ELF-1 (cell line): ENCODE measurements at places on chromosomes 13 and 19.

DNA sequence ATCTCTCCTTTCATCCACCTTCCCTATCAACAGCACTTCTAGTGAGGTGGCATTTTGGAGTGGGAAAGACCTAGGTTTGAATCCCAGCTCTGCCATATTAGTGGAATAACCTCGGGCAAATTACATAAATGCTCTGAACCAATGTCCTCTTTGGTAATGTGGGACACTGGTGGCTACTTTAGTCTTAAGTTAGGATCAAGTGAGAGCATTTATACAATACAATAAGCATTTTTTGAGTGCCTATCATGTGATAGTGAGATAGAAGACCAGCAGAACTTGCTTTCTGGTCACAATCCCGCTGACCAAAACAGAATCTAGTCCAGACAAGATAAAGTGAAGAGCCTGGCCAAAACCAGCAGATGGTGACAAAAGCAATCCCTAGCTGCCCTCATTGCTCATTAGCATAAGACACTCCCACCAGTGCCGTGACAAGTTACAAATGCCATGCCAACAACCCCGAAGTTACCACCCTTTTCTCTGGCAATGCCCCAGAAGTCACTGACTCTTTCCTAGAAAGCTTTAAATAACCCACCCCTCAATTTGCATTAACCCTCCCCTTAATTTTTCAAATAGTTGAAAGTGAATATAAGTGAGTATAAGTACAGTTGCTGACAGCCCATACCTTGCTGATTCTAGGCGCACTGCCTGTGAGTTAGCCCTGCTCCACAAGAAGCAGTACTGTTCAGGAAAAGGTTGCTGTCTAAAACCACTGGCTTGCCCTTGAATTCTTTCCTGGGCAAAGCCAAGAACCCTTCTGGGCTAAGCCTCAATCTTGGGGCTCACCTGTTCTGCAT lies 28.9 kb upstream of the KPNA3 start:
- DNase-seq = no peak

GRCh38 chr19:44527554-44527953 lies 1.9 kb downstream of the CEACAM20 start:
- DNase-seq = no peak

DNA sequence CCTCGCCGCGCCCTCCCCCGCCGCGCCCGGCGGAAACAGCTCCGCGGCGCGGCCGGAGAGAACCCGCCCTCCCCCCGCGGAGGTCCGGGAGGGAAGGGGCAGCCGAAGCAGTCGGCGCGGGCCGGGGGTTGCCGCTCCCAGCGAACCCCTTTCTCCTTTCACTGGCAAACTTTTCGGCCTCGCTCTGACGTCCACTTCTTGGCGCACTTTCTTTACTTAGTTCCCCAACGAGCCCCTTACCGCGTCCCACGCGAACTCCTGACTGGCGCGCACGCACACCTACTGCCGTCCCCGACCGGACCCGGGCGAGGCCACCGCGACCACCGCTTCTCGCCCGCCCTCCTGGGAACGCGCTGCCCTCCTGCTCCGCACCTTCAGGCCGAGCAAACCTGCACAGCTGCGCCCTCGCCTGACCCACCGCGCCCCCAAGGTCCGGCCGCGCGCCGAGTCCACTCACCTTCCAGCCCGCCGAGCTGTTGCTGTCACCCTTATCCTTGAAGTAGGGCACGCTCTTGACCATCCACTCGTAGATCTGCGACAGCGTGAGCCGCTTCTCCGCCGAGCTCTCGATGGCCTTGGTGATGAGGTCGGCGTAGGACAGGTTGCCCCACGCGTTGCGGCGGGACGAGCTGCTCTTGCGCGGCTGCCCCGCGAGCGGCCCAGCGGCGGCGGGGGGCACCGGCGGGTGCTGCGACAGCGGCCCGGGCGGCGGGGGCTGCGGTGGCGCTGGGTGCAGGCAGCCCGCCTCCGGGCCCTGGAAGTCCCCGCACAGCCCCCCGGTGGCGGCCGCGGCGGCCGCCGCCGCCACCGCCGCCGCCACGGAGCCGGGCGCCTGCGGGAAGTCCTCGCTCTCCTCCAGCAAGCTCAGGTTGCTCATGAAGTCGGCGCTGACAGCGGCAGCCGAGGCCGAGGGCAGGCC lies 1.1 kb downstream of the FOXO1 start:
- DNase-seq = peak; percentile 57

DNA sequence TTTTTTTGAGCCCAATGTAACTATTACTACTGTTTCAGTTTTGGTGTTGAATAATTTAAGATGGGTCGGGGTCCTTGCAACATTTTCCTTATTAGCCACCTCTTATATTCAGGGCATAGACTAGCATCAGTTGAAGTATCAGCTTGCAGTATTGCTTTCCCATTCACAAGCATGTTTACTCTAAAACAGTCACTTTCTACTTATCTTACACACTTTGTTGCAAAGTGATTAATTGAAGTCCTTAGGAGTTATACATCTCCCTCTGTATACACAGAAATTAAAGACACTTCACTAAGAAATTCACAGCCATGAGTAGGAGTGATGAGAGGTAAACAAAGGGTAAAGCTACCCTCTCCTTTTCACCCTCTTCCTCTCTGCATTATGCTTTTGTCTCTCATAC lies 27.6 kb downstream of the SLAIN1 start:
- DNase-seq = no peak

DNA sequence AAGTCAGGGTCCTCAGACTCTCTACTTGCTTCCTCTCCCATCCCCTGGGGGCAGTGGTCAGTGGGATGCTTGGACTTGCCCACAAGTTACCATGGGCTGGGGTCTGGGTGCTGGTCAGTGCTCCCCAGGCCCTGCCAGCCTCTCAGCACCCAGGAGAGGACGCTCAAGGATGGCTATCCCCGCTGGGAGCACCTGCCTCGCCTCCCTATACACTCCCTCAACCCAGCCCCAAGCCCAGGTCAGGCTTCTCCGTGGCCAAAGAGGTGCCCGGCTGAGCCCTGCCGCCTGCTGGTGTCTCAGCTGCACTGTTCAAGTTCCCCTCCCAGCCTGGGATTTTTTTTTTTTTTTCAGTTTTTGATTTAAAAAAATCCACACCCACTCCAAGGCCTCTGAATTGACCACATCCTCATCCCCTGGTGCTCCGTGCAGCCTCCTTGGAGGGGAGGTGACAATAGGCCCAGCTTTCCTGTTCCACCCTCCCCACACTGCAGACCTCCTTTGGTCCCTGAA lies 10.8 kb downstream of the F2RL3 start:
- peak; percentile 71 for DNase-seq

- no peak for DNase-seq
These were observed 263.4 kb downstream of the DNAJC15 start for GRCh38 chr13:43286751-43287150.

- no peak for DNase-seq
These were observed 158.0 kb downstream of the DLEU7 start for GRCh38 chr13:50685491-50685890.

DNA sequence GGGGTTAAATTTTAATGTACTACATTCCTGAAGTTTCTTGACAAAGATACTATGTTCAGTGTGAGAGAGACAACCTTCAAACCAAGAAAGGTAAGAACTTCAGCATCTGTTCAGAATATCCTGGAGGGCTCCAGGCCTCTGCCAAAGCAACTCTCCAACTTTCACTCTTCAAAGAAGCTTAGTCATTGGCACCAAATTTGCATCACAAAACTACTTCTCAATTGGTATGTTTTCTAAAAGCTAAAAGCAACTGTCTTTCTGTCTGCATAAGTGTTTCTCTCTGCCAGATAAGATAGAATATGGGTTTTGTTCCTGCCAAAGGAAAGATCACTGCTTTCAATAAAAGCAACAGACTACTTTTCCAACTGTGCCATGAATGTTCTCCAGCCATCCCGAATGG lies 187.4 kb downstream of the SUCLA2 start:
- DNase-seq = peak; percentile 38

DNA sequence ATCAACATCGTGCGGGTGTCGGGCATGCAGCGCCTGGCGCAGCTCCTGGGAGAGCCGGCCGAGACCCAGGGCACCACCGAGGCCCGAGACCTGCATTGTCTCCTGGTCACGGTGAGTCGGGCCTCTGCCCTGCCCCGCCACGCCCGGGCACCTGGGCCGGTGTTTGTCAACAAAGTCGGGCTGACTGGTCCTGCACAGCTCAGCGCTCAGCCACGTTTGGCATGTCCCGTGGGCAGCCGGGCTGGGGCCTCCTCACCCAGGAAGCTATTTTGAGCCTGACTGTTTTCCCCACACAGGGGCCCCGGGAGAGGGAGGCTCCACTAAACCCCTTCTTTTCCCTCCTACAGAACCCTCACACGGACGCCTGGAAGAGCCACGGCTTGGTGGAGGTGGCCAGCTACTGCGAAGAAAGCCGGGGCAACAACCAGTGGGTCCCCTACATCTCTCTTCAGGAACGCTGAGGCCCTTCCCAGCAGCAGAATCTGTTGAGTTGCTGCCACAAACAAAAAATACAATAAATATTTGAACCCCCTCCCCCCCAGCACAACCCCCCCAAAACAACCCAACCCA lies 1.3 kb downstream of the GADD45B start:
- no peak for DNase-seq

GRCh38 chr13:113390874-113391497 lies 27.1 kb upstream of the GRTP1 start:
- peak; percentile 75 for DNase-seq

DNA sequence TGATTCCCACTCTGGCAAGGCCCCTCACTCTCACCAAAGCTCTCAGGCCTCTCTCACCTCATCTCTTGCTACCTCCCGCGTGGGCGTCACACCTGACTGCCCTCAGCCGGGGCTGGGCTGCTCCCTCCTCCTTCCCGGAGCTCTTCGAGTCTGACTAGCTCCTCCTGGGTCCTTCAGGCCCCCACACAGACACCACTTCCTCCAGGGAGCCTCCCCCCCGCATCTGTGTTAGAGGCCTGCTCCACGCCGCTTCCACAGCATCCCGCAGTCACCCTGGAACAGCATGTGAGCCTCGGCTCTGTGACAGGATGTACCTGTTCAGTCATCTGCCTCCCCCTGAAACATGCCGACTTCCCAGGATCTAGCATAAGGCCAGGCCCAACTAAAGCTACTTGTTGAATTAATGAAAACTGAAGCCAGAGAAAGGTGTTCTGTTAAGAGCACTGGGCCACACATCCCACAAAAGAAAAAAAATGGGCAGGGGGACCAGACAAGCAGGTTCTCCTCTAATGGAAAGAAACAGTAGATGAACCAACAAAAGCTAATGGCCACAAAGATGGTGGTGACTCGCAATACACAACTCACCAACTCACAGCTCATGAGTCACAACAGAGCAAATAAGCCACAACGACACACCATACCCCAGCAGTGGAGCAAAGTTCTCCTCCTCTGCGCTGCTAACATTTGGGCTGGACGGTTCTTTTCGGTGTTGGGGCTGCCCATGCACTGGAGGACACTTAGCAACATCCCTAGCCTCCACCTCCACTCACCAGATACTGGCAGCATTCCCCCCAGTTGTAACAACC lies 3.0 kb downstream of the PPP6R1 start:
- DNase-seq = no peak

GRCh38 chr19:44112802-44113137 lies 429 bp upstream of the ZNF225 start:
- no peak for DNase-seq

DNA sequence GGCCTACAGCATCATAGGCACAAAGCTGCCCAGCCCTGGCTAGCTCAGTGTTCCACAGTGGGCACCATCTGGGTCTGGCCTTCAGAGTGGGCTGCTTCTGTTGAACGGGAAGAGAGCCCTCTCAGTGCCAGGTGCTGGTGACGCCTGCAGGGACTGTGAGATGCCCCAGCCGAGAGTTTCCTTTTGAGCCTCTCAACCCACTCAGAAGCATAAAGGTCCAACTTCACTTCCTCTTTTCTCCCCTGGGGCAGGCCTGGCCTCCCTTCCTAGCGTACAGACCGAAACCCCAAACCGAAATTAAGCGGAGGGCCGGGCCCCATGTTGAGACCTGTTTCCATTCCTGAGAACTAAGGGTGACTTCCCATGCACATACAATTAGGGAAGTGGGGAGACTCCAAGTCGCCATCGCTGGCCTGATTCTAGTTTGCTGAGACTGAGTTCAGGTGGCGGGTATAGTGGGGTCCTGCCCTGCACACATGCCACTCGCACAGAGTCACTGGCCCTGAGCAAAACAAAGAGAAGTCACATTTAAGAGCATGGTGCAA lies 6.9 kb downstream of the RAB8A start:
- DNase-seq = no peak

- no peak for DNase-seq
These were observed 30.3 kb upstream of the EHD2 start for GRCh38 chr19:47682939-47683338.

- DNase-seq = no peak
These were observed 2.4 kb downstream of the TICAM1 start for GRCh38 chr19:4829001-4829712.

DNA sequence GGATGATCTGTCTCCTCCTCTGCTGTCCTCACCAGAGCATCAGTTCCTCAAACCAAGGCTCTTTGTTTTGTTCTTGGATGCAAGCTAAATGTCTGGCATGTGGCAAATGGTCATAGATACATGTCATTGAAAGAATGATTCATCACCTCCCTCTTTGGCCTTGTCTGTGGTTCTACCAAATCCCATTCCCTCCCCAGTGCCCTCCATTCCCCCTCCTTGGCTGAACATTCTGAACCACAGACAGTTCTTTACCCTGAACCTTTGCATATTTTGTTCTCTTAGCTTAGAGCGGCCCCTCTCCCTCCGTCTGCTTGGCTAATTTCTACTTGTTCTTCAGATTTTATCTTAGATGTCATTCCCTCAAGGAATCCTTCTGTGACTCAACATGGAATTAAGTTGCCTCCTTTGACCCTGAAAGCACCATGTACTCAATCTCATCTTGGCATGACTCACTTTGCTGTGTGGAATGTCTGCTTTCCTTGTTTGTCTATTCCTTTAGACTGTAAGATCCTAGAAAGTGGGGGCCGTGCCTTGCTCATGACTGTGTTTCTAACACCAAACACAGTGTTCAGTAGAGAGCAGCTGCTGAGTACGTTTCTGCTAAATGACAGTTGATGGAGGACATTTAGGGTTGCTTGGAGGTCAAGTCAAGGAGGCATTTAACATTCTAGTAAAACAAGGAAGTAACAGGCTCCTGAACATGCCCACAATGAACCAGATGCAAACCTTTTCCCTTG lies 8.1 kb downstream of the ALOX5AP start:
- DNase-seq = peak; percentile 52

DNA sequence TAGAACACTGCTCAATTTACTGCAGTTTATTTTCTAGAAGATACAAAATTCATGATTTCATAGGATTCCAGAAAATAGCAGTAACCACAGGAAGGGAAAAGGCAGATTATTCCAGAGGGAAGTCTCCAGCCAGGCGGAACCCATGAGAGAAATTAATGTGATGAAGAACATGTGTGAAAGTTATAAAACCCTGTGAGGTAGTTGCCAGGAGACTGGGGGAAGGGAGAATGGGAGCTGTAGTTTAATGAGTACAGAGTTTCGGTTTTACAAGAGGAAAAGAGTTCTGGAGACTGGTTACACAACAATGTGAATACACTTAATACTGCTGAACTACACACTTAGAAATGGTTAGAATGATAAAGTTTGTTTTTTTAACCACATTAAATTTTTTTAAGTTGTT lies 14.2 kb upstream of the PDX1 start:
- DNase-seq = no peak

GRCh38 chr13:112897956-112898620 lies 70.9 kb upstream of the MCF2L start:
- DNase-seq = no peak

GRCh38 chr19:31139871-31140505 lies 209.2 kb downstream of the TSHZ3 start:
- DNase-seq = no peak
